ENCODE measurements at places on chromosomes 12 and 14.

DNA sequence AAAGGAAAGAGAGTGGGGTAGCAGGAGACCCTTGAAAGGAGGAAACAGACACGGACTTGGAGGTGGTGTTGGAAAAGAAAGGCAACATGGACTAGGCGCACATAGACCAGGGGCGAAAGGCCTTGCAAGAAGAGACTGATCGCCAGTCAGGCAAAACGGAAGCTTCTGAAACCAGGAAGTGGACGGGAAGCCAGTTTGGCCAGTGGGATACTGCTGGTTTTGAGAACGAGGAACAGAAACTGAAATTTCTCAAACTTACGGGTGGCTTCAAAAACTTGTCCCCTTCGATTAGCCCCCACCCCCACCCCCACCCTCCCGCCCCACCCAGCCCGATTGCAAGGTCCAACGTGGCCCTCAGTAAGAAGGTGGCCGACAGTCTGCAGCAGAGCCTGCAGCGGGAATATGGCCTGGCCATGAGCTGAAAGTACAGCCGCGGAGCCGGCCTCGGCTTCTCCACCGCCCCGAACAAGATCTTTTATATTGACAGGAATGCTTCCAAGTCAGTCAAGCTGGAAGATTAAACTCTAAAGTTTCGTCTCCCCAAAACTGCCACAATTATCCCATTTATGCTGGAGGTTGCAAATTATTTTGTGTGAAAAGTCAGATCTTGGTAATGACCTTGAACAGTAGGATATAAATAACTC, 364.7 kb downstream of the BCAT1 start:
- no peak for DNase-seq

DNA sequence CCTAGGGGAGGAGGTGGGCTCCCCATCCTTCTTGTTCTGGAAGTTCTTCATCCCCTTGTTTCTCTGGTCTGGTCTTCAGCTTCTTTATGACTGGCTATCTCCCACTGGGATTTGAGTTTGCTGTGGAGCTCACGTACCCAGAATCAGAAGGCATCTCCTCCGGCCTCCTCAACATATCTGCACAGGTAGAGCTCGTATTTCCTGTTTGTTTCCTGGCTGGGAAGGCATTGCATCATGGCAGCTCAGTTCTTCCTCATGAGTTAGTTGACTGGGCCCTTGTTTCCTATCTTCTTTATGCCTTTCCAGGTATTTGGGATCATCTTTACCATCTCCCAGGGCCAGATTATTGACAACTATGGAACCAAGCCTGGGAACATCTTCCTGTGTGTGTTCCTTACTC, 19.8 kb downstream of the ERG28 start:
- no peak for DNase-seq

DNA sequence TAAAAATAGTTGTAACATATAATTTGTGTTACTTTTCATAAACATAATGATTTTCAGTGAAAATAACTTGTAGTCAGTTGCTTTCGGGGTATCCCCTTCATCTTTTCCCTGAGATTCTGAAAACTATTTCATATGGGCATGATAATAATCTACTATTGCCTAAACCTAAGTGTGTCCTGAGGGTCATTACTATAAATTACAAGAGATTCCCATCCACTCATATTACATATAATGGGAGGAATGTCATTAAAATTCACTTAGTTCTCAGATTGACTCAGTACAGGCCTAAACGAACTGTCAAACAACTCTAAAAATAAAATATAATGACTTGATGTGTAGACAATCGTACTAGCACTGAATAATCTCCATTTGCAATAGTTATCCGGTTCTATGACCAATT, 72.7 kb downstream of the PTPRR start:
- no peak for DNase-seq

GRCh38 chr14:56989359-56989758, 179.1 kb upstream of the OTX2 start:
- no peak for DNase-seq

- no peak for DNase-seq
Measured at GRCh38 chr12:8057306-8057705, 8.9 kb downstream of the C3AR1 start.

DNA sequence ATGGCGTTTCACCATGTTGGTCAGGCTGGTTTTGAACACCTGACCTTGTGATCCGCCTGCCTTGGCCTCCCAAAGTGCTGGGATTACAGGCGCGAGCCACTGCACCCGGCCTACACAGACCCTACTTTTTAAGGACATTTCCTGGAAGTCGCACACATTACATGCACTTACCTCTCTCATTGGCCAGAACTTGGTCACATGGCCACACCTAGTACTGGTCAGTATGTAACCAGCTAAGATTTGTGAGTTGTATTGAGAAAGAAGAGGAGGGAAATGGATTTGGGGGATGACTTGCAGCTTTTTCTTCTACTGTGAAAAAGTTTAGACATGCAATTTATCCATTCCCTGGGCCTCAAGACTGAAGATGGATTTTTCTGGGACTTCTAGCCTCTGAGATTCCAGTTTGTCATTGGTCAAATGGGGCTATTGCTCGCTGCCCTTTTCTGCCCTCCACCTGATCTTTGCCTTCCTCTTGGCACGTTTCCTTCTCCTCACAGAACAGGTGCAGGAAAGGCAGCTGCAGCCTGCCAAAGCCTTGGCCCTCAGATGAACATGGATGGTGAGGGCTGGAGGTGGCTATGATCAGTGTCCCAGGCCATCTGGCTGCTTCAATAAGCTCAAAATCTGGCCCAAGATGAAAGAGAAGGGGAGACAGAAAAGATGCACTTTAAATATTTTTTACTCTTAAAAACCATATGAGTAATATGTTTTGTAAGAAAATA, 7.1 kb upstream of the ZDHHC22 start:
- DNase-seq: no peak

- no peak for DNase-seq
Measured at GRCh38 chr12:79566452-79567174, 124.2 kb downstream of the PAWR start.

- DNase-seq: no peak
Measured at GRCh38 chr14:21099596-21099985, 1.1 kb upstream of the ZNF219 start.

DNA sequence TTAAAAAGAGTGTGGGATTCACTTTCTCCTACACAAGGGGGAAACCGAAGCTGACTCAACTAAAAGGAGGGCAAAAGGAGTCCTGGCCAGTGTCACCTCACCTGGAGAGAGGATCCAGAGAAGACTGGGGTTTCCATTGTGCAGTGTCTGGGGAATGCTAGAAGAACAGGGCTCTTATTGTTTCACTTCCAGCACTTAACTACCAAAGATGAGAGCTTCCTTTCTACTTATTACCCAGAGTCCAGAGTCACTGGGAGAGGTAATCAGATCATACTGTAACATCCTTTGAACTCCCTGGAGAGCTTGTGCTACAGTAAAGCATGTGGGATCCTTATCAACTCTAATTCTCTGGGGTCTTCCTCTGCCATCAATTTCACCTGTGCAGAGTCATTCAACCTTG, 148.4 kb upstream of the BCL2L14 start:
- DNase-seq: no peak

GRCh38 chr14:92414690-92415445, 91.9 kb downstream of the SLC24A4 start:
- no peak for DNase-seq

- no peak for DNase-seq
Measured at GRCh38 chr14:31934767-31935266, 142.3 kb upstream of the ARHGAP5 start.
